Umbilical cord (tissue), 2 donors: ENCODE measurements at places on chromosomes 3 and 15.

- peak; percentile 94 for DNase-seq
These were observed 50.6 kb upstream of the AKAP13 start for GRCh38 chr15:85329561-85330422.

DNA sequence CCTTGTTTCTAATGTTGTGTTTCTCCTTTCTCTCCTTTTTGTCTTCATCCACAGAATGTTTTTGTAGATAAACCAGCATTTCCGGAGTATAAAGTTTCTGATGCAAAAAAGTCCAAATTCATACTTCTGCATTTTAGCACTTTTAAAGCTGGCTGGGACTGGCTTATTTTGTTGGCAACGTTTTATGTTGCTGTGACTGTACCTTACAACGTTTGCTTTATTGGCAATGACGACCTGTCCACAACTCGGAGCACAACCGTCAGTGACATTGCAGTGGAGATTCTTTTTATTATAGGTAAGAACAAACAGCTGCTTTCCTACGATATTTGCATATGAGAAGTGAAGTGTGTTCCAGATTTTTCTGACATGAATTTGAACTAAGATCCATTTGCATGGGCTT is 199.4 kb downstream of the KCNH8 start:
- no peak for DNase-seq

GRCh38 chr15:45918839-45919238 is 284.0 kb downstream of the SQOR start:
- DNase-seq: no peak

DNA sequence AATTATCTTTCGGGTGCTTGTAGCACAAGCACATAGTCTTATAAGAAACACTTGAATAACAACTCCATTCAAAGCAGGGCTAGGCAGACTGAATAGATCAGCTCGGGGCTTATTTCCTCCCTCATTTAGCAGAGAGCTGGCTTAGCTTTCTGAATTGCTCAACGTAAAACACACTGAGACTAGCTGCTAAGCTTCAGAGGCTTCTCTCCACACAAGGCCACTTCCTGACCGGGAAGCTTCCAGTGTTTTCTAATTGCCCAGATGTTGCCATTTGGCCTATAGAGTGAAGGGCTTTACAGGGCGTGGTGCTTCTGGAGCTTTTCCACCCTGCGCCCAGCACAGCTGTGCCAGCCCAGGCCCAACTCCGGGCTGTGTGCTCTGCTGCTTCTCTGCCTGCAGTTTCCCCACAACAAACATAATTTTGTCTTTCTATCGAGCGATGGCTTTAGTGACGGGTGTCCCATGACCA is 16.6 kb downstream of the FAM240A start:
- DNase-seq: peak; percentile 85

- DNase-seq: no peak
These were observed 360.0 kb upstream of the PROK2 start for GRCh38 chr3:72144773-72145505.

DNA sequence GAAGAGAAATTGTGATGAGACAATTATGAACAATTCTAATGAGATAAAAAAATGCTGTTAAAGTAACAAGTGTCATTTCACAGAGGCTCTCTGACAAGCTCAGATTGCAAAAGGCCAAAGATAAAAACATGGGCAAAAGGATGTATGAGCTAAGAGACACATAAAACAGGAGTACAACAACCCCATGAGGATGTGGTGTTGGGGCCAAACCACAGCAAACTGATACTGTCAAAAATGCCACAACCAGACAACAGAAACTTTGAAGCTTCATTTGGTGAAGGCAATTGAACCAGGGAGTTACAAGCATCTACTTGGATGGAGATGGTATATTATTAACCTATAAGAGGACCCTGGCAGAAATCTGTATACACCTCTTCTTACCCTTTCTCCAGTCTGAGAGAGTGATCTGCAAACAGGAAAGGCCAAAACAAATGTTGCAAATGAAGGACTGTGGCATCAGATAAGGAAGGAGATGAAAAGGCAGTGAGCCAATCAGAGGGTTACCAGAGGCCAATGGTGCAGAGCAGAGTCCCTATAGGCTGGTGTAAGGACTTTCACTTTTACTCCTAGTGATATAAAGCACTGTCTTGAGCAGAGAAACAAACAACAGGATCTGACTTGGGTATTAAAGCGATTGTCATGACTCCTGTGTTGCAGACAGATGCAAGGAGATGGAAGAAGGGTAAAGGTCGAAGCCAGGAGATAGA is 659.0 kb downstream of the NTRK3 start:
- no peak for DNase-seq

- DNase-seq: no peak
These were observed 51.7 kb downstream of the PLS1 start for GRCh38 chr3:142647856-142648255.

DNA sequence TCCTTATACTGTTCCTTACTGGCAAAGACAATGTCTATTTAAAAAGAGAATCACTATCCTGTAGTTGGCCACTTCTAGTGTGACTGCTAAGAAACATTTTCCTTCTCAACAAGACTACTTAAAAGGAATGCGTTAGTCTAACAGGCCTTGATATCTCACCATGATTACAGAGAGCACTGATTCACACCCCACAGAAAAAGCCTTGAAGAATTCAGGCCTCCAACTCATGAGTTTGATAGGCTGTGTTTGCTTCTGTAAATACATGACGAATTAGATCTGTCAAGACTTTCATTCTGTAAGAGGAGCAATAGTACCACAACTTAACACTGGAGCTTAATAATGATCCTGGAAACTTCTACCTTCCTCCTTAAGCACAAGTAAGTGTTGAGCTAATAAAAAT is 432.8 kb upstream of the NR2F2 start:
- no peak for DNase-seq

DNA sequence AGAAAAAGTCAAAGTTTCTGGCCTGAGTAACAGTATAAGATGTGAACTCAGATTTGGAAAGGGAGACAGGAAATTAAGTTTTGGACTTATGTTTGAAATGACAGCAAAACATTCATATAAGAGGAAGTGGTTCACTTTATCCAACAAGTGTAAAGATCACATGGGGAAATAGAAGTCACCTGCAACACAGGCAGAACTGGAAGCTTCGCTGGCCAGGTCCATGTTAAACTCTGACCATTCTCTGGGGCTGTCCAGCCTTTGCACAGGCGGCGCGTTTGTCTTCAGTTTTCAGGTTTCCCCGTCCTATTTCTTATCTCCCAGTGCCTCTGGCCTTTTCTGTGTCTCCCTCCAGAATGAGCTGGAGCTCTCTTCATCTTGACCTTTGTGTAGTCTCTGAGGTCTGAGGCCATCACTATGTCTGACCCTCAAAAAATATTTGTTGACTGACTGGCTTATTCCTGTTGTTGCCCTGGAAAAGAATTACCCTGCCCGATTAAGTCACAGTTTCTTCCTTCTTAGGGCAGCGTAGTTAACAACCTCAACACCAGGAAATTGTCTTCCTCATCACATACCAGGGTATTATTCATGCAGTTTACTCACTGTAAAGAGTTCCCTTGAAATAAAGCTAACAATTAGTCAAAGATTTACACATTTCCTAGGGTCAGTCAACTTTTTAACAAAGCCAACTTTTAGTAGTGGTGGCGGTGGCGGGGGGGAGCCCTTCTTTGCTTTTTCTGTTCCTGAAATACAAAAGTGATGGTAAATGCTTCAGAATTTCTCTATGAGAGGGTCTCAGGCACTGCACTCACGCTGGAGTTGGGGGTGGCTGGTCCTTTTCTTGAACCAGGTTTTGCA is 959 bp upstream of the RASA2 start:
- peak; percentile 27 for DNase-seq

DNA sequence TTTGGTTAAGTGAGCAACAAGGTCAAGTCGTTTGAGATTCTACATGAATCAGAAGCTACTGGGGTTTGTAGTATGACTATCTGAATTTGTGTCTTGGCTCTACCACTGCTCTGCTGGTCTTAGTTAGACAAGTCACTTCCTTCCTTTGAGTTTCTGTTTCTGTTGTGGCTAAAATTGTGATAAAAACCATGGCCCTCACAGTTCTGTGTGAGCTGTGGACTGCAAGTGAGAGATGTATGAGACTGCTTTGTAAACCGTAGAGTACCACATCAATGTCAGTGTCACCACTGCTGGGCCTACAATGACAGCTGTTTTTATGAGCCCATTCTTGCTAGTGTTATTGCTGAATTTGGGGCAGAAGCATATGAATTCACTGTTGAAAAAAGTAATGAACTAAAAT is 32.7 kb downstream of the RARB start:
- DNase-seq: no peak

DNA sequence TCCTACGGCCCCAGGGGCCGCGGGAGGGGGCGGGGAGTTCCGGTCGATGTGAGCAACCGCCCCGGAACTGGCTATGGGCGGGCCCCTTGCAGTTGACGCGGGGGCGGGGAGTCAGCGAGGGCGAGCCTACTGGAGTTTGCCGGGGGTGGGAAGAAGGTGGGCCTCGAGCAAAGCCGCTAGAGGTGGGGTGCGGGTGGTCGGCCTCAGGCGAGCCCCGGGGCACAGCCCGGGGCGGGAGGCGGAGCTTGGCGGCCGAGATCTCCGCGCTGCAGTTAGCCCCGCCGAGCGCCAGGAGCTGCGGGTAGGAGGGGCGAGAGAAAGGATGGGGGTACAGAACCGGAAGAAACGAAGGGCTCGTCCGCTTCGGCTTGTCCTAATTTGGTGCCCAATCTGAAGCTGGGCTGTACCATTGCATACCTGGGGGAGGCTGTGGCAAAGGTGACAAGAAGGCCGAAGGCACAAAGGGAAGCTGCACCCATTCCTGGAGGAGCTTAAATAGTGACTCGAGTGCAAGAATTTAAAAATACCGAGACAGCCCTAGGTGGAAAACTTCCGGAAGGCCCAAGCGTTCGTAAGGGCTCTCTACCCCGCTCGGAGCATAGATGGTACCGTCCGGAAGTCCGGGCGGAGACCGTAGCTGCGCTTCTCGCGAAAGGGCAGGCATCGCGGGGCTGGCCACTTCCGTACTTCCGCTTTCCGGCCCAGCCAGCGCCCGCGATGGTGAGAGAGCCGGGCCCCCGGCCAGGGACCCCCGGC is at the start of the genes ARPC4 and TADA3:
ARPC4 (plus strand) TSS at position 678 of the 756 bp plus-strand sequence; CDS start at position 718, 40 bp downstream.
TADA3 (minus strand) TSS at position 69 of the 756 bp plus-strand sequence. CDS start 1,007 bp downstream, outside the sequence.
- DNase-seq: peak; percentile 98

DNA sequence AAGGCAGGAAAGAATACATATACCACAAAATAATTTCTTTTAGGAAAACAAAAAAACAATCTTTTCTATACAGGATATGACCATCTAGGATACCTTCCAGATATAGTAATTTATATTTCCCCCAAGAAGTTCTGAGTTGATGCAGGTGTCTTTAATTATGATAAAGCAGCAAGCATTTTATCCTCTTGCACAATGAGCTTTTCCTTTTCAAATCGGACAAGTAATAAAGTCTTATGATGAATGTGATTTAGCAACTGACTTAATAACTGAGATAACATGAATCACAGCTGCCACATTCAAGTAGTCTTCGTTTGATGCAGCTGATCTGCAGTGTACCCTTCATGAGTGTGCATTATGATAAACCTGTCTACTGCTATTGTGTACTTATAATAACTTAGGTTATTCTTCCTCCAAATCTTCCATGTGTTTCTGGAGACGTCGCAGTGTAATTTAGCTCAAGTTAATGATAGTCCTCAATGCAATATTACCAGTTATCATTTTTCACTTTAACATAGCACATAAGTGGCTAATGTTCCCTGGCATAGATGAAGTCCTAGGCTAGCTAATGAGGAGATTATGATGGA is 260.3 kb upstream of the MRPL3 start:
- DNase-seq: no peak

DNA sequence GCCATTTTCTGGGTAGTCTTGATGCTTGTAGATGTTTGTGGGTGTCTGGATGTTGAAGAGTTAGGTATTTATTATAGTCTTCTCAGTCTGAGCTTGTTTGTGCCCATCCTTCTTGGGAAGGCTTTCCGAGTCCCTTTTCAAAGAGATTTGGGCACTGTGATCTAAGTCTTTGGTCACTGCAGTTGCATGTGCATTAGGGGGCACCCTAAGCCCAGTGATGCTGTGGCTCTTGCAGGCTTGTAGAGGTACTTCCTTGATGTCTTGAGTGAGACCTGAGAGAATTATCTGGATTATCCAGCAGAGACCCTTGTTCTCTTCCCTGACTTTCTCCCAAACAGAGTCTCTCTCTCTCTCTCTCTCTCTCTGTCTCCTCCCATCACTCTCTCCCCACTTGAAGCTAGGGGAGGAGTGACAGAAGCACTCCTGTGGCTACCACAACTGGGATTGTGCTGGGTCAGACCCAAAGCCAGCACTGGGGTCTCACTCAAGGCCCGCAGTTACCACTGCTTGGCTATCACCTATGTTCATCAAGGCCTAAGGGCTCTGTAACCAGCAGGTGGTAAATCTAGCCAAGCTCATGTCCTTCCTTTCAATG is 68.5 kb downstream of the TMCO5A start:
- peak; percentile 42 for DNase-seq

DNA sequence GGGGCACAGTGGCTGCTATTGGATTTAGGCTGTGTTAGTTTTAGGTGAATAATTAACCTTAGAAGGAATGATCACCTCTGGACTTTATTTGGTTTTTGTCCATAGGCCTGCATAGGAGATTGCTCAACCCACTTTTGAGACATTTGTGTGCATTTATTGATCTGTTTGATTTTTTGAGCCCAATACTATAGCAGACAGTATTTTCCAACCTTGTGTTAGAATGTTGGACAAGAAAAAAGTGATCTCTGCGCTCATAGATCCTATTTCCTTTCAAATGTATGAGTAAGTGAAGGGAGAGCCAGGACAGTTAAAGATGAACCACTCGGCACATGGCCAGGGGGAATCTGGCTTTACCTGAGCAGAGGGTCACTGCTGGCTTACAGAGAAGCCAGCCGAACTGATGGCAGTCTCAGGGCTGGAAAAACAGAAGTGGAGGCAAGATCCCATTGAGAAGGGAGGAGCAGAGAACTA is 8.8 kb upstream of the TOPBP1 start:
- no peak for DNase-seq

- DNase-seq: no peak
These were observed 33.9 kb downstream of the DZIP1L start for GRCh38 chr3:138081371-138082084.

GRCh38 chr3:170542704-170543103 is 43.2 kb downstream of the SLC7A14 start:
- DNase-seq: no peak

DNA sequence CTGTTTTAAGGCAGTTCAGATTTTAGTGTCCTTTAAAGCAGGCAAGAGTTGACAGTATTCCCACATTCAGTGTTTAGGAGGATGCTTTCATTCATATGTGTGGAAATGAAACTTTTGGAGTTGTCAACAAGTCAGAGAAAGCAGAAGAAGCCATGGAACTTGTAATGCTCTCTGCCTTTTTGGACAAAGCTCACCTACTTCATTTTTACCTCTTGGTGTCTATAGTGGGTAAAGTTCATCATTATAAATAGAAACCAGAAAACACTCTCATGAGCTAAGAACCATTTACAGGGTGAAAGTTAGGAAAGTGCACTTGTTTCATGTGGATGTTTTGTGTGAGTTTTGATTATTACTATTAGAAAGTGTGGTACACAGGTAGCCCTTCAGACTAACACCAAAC is 9.2 kb upstream of the NFKBIZ start:
- DNase-seq: no peak
